ENCODE measurements at places on chromosomes 1 and 21.

GRCh38 chr1:48251323-48251722 lies 28.8 kb downstream of the SLC5A9 start:
- DNase-seq: no peak

DNA sequence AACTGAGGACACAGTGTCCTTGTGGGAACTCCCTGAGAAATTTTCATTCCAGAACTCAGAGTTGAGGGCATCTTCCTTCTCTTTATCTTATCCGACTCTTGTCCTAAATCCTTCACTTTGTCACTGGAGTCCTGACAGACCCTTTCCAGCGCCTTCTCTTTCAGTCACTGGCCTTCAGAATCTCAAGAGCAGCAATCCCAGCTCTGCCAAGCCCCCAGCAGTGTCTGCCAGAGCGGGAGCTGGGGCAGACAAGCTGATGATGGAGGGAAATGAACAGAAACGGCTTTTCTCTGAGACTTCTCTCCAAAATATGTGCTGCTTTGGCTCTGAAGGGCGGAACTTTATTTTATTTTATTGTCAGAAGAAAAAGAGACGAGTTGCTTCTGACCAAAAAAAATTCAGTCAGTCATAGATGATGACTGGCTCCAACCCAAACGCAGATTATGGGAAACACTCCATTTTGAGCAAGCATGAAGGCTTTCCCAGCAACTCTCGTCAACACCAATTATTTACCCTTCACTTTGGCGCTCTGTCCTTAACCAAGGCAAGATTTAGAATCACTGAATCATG lies 32.2 kb downstream of the MIS18A start:
- DNase-seq: no peak

DNA sequence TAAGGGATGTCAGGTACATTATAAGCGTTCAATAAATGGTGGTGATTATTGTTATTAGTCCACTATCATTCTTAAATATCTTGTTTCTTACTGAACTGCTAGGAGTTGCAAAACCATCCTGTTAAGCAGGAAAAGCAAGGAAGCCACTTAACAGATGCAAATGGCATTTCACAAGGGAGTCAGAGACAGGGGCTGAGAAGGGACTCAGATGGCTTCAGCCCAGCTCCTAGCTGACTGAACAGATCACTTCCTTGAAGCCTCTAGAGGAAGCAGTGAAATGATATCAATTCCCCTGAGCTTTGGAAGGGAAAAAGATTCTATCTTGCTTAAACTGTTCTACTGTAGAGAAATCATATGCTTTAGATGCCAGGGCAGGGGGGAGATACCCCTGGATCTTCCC lies 151.5 kb downstream of the ST6GALNAC5 start:
- no peak for DNase-seq

DNA sequence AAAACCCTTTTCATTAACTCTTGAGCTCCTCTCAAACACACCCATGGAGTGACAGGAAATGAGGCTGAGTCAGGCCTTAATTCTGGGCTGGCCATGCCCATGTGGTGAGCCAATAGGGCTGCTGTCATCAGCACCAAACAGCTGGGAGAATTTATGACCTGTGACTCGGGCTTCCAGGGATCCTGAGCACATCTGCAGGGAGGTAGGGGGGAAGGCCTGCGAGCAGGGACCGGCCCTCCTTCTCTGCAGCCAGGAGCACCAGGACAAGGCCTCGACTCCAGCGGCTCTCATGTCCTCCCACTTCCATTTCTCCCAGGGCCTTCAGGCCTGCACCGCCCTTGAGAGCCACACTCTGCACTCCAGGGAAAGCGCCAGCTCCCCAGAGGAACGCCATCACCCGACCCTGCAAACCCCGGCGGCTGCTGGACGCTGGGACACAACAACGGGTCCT lies 14.6 kb downstream of the RIPK4 start:
- DNase-seq: peak; percentile 44

DNA sequence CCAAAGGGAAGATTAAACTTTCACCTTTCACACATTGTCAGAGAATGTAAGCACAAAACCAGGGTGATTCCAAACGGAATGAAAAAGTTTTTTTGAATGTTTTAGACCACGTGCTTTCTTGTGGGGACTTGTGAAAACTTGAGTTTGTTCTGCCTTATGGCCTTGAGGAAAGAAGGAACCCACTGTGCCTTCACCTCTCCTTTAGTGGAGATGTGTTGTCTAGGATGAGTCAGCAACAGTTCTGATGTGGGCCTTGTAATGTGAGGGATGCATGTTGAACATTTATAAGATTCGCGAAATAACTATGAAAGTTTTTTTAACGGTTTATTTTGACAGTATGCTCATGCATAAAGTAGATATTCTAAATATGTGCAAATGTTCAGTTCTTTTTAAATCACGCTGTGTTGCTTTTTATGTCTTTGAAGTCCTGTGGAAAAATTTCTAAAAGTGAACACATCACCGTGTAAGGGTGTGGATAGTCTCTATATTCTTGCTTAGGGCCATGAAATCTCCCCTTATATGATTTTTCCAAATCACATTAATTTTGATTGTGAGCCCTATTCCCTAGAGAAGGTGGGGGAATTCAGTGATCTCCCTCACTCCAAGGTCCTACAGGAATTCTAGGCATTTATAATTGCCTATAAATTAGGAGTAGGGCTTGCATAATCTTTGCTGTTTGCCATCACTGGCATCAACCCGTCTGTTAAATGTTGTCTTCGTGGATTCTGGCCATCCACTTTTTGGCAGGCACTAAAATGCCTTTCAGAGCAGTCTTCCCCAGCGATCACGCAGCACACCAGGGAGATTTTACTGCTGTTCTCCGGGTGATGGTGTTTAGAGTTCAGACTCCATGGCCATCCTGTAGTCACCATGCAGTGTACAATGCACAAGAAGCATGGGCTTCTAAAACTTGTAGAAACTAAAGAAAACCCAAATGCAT lies 47.4 kb downstream of the PLA2G4A start:
- no peak for DNase-seq

DNA sequence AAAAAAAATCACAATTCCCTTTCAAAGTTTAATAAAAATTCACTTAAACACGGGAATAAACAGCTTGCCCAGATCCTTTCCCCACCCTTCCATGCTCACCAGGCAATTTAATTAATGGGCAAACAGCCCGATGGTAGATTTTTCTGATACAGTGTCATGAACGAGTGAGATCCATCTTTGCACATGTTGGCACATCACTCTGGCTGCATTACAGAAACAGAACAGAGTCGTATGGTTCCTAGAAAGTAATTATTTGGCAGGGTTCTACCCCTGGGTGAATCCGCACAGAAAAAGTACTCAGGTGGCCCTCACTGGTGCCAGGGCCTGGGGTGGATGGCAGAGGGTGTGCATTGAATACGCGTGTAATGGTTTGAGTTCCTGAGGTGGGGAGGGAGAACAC lies 24.6 kb upstream of the OVAAL start:
- DNase-seq: no peak

DNA sequence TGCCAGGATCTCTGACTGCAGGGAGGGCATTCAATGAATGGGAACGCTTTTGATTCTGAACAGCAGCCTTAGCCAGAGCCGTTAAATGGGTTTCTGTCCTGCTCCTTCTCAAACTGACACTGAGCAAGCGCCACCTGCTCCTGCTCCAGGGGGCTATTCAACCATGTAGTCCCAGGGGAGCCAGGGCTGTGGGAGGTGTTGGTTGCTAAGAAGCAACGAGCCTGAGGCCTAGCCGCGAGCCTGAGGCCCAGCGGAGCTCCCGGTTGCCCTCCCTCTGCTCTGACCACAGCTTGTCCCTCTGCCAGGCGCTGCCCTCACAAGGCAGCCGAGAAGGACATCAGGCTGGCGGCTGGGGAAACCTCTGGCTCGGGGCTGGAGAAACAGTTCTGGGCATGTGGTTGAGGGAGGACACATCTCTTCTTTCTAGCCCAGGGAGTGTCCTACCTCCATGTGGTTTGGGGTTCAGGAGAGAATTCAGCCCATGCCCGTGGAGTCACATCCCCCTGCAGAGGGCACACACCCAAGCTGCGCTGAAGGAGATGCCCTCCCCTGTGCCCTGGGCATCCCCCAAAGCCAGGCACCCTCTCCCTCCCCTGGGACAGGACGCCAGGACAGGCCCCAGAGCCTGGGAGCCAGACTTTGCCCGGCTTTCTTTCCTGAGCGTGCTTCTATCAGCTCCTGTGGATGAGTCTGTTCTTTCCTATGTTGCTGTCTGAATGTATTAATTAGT lies 18.0 kb downstream of the PCP4 start:
- DNase-seq: no peak
